Tongue (tissue), 3 donors: ENCODE measurements at places on chromosomes 11 and 22.

- DNase-seq = no peak
These were observed 205.9 kb downstream of the HIPK3 start for GRCh38 chr11:33463059-33463458.

- no peak for DNase-seq
These were observed 14.4 kb upstream of the SLC39A13 start for GRCh38 chr11:47394050-47394321.

GRCh38 chr11:34926101-34926830 lies 9.8 kb downstream of the PDHX start:
- DNase-seq = peak; percentile 81

GRCh38 chr11:115349335-115350017 lies 154.7 kb downstream of the CADM1 start:
- DNase-seq = no peak
